ENCODE measurements at places on chromosomes 2 and 18. TPM values are rescaled to one million over a fixed set of nuclear protein-coding genes. Genes with fewer than 3 reads are reported as not detected.
A peak's percentile ranks its signal among the peaks of the same experiment; 100 is the strongest.

GRCh38 chr18:76274468-76275289, 220.4 kb downstream of the ZNF516 start:
- no peaks in the 10 kb centered on the region for H3K36me3 ChIP-seq
- DNase-seq = peak; percentile 10
- H3K27me3 ChIP-seq = peaks cover 2% of the 10 kb centered on the region
- H3K4me1 ChIP-seq = no peaks in the 10 kb centered on the region

DNA sequence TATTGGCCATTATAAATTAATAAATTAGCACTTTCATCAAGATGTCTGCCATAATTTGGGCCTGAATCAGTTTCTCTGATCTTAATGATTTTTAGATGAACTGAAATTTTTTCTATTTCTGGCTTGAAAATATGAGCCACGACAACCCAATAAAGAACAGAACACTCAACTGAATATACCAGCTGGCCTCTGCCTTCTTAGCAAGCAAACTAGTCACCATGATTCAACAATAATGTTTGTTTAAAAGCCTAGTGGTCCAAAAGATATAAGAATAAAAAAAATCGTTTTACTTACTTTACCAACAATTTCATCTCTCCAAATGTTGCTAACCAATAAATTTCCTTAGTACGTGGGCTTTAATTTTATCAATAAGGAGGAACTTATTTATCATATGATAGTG, 66.7 kb upstream of the TTN start:
- no peak for DNase-seq
- H3K27ac ChIP-seq = no peak overlapping the region

DSG1 gene
- total RNA-seq = not detected

ZC3H8 gene
- total RNA-seq = 16.7 TPM

MRPL44 gene
- total RNA-seq = 40.4 TPM

PCARE gene
- not detected for total RNA-seq

All from activated CD8-positive, alpha-beta T cell treated with anti-CD3 and anti-CD28 coated beads for 36 hours (primary cell).